Neuronal stem cell (in vitro differentiated cells): ENCODE measurements at places on chromosomes 16 and 17.

DNA sequence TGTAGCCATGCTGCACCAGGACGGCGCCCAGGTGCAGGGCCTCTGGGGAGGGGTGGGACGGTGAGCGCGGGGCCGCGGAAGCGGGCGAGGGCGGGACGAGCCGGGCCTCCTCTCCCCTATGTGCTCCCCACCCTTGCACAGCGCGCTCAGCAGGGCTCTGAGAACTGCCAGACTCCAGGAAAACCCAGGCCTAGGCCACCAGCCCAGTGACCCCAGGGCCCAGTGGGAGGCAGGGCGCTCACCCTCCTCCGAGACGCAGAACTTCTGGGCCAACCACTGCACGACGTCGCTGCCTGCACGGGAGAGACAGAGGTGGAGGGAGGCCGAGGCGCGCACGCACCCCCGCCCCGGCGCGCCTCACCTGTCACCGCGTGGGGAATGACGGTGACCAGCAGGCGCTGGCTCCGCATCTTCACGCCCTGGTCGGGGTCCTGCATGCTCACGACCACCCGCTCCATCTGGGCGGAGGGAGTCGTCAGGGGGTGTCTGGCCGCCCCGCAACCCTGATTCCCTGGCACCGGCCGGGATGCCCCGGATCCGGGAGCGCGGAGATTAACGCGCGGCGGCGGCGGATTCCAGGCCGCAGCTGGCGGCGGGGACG lies 603 bp downstream of the RGS11 start:
- no peak for DNase-seq

DNA sequence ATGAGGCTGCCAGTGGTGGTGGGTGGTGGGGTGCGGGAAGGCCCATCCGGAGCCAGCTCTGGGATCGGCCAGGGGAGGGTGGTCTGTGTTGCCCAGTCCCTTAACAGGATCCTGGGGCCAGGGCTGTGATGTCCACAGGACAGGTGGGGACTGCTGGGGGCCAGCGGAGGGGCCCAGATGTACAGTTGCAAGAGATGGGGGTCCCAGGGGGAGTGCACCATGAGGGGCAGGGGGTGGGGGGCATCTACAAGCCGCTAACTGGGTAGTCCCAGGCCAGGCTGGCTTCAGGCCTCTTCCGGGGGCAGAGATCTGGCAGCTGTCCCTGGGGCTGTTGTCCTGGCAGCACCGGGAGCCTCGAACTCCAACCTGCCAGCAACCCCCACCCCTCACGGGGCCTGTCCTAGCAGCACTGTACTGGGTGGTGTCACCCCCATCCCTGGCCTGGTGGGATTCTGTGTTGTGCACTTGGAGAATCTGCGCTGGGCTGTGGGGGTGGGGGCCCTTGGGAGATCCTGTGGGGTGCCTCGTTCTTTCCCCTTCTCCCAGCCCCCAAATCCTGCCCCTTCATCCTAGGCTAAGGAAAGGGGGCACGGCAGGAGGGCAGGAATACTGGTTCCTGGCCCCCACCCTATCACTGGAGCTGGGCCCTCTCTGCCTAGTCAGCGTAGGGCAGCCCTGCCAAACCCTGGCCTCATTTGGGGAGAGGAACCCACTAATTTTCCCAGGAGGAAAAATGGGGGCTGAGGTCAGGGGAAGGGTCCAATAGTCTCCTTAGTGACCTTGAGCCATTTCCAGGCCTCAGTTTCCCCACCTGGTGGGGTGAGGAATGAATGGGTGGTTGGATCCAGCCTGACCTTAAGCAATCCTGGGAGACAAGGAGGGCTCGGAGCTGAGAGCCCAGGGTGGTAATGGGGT lies 1.4 kb downstream of the MTSS2 start:
- no peak for DNase-seq

DNA sequence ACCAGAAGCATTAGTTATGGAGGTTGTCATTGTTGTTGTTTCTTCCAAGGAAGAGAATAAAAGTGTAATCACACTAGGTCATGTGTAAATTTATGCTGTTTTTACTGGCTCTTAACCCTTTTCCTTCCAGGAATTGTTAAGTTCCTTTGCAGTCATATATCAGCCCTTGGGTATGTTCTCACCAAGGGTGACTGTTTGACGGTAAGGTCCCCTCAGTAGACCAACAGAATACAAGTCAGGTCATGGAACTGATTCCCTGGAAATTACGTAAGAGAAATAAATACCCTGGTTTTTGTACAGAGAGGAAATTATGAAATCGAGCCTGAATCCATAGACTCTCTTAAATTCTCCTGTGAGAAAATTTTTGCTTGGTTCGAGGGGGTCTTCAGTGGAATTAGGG lies 11.2 kb upstream of the KCNJ2 start:
- no peak for DNase-seq

DNA sequence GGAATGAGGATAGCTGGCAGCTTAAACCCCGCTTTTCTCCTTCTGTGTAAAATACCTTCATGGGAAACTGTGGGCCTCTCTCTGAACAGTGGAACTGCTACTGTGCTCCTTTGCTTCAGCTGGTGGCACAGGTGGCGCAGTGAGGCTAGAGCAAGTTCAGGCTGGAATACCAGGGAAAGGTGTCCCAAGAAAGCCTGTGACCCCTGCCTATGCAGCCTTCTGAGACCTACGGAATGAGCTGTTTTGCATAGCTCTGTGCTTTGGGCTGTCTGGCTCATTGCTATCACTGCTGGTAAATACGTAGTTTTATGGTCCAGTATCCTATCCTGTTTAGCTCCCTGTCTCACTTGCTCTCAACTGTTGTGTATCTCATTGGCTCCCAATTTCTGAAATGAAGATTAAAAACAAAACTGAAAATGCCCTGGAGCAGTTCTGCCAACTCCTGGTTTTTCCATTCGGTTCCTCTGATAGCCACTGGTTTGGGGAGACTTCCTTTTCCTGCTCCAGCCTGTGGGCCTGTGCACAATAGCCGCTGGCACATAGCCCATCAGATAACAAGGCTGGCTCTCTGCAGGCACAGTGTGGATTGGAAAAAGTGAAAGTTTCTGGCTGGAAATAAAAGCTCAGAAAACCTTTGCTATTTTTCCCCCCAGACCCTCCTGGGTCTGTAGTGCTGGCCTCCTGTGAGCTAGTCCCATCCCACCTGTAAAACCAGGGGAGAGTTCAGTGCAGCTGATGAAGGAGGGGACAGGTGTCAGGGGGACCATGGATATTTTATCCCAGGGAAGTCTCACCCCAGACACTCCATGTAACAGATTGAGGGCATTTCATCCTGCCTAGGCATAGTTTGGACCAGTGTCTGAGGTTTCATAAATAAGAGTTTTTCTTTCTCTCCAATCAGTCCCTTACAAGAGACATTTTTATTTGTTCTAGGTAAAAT lies 24.0 kb downstream of the LIMD2 start:
- no peak for DNase-seq

- DNase-seq: no peak
Observed at GRCh38 chr16:11314309-11314894, 30.9 kb upstream of the RMI2 start.

DNA sequence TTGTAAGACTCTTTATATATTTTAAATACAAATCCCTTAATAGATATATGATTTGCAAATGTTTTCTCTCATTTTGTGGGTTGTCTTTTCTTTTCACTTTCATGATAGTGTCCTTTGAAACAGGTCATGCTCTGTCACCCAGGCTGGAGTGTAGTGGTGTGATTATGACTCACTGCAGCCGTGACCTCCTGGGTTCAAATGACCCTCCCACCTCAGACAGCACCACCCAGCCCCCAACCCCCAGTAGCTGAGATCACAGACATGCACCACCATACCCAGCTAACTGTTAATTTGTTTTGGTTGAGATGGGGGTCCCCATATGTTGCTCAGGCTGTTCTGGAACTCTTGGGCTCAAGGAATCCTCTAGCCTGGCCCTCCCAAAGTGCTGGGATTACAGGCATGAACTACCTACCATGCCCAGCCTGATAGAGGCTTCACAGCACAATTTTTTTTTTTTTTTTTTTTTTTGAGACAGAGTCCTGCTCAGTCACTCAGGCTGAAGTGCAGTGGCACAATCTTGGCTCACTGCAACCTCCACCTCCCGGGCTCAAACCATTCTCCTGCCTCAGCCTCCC lies 18.5 kb upstream of the TMIGD1 start:
- DNase-seq: no peak

DNA sequence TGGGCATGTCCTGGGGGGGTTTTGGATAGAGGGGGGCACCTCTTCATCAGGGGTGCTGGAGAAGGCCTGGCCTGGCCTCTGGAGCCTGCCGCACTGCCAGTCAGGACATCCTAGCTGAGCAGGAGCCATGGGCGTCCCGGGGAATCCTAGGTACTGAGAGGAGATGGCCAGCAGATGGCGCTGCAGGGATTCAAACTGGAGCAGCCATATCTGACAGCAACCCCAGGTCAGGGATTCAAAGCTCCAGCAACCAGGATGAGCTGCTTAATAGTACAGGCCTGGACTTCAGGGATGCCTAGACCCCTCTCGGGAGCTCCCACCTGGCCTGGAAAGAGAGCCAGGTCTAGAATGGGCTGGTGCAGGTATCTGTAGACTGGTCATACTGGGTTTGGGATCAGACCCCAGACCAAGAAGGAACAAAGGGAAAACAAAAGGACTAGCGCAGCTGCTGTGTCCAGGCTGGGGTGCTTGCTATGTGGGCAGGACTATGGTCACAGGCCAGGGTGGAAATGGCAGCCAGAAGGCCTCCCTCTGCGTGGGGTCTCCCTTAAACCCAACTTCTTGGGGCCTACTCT lies 306.9 kb upstream of the RBFOX1 start:
- peak; percentile 88 for DNase-seq

DNA sequence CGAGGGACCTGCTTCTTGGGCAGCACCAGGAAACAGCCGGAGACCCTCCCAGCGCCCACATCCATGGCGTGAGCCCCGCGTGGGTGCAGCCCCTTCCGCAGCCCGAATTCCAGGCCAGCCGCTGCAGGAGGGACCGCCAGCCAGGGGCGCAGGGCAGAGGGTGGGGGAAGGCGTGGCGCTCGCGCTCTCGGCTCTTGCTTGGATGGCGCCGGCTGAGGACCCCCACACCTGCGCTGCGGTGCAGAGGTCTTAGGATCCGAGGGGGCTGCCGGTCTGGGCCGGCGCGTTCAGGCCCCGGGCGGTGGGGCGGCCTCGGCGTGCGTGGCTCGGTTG lies 28.8 kb downstream of the ACTG1 start:
- no peak for DNase-seq
